ENCODE measurements at places on chromosomes 3 and 15. TPM values are rescaled to one million over a fixed set of nuclear protein-coding genes. Genes with fewer than 3 reads are reported as not detected.

DNA sequence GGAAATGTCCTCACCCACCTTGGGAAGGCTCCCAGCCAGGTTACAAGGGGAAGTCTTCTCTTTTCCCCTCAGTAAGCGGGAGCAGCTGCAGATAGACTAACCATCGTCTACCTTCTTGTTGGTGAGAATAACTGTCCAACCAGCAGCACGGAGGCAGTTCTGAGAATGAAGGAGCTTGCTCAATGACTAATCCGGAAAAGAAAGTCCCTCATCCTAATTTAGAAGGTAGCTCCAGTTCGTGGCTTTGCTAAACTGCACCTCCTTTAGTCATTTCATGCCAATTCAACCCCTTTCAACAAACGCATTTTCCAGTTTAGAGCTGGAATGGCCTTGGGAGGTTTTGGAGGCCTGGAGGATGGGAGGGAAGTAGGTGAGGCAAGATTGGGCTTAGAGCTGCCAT, 527.4 kb upstream of the PROK2 start:
- no peak for DNase-seq

DNA sequence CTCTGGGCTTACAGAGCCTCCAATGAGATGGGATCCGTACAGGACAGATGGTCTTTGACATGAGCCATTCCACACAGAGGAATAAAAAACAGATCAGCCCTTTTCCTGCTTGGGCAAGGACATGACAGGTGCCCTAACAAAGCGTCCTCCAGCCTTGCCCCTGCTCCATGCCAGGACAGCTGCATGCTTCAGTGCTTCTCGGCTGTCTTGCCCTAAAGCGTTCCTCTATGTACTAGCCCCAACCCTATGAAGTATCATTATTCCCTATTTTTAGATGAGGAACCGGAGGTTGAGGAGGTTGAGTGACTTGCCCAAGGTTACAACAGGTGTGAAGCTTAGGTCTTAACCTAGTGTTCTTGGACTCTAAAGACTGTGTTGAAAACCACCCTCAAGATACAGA, 10.5 kb downstream of the POMGNT2 start:
- DNase-seq, result no peak

Gene SPINK8
- total RNA-seq, result not detected

GRCh38 chr15:82649226-82649999, 2.2 kb upstream of the CPEB1 start:
- no peak for DNase-seq

DNA sequence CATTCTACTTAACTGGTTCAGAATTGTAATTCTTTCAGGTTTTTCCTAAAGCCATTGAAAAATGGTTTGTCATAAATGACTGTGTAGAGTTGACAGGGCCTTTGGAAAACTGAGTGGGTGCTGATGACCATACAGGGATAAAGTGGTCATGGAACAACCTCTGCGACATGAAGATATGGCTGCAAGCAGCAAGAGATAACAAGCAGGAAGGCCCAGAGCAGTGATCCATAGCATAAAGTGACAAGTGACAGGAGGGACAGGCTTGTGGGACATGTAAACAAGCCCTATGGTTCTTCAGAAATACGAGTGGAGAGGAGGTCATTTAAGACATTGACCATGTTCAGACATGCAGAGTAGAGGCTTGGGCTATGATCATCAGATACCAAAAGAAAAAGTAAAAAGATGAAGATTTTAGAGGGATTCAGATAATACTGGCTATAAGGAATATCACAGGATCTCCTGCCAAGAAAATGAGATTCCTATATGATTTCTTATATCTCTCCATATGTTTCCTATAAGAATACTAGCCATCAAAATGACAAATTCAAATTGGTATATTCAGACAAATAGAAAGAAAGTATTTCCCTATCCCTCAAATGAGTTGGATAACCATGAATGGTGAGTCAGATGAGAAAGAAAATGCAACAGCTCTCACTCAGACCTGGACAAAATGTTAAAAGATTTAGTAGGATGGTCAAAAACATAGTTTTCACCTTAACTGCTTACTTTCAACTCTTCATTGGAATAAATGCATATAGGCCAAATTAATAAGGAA, 827.6 kb upstream of the CFAP20DC start:
- DNase-seq, result no peak

DNA sequence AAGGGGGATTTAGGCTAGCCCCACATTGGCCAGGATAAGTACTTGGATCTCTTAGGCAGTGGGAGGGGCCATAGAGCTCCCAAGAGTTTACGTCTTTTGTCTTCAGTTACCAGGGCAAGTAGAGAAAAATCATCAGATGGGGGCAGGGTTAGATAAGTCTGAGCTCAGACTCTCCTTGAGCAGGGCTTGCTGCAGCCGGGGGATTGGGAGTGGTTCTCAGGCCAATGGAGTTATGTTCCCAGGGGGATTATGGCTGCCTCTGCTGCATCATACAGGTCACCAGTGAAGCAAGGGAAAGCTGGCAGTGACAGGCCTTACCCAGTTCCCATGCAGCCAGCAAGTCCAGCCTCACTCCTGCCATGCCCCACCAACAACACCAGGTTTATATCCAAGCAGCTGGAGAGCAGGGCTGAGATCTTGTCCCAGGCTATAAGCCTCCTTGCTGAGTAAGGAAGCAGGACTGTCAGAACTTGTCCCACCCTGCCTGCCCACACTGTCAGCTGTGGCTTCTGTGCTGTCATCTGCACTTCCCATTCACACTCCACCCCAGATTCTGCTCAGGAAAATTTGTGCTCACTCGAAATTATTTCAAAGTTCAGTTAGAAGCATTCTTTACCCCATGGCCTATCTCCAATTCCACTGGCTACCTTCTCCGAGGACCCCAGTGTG, 215.3 kb downstream of the FAM43A start:
- no peak for DNase-seq

DNA sequence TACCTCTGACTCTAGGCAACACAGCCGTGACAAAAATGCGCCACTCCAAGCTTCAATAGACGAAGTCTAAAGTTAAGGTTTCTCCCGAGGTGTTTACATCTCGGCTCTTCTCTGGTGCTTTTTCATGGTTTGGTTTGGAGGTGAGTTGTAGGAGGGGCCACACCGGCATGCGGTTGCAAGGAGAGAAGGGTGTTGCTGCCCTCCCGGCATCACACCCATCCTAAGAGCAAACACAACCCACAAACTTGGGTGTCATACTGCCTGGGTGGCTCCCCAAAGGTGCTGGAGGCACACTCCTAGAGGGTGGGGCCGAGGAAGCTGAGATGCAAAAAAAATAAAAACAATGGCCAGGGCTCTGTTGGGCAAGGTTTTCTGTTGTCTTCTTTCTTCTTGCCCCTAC, 225.2 kb upstream of the ICE2 start:
- DNase-seq, result peak; percentile 83

DNA sequence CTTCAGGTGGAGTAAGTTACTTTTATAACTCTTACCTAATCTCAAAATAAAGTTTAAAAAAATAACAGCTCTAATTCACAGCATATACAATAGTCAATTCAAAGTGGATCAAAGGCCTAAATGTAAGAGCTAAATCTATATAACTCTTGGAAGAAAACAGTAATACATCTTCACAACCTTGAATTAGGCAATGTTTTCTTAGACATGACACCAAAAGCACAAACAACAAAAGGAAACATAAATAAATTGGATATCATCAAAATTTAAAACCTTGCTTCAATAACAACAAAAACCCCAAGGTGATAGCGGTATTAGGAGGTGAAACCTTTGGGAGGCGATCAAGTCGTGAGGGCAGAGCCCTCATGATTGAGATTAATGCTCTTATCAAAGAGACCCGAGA, 12.8 kb downstream of the DENND6A start:
- no peak for DNase-seq

- no peak for DNase-seq
These were observed 72.7 kb upstream of the LRTM1 start for GRCh38 chr3:55000546-55000945.

DNA sequence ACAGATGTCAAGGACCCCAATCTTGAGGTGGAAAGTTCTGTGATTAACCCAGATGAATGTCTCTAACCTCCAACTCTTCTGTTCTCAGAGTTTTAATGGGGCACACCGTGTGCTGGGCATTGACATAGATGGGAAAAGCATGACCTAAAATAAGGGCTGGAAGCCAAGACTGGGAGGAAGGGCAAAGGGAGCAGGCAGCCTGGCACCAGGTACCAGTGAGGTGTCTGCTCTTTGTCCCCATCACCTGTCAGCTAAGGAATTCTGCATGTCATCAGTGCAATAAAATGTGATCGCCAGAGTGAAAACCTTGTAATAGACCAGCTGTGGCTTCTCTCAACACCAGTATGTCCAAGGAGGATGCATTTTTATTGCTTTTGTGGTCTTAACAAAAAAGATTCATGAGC, 143.5 kb upstream of the TPM1 start:
- DNase-seq, result no peak

GRCh38 chr3:36924744-36925521, 19.9 kb downstream of the TRANK1 start:
- DNase-seq, result no peak

- DNase-seq, result no peak
These were observed 413.9 kb downstream of the EPHA3 start for GRCh38 chr3:89521328-89521727.

- no peak for DNase-seq
These were observed 17.1 kb upstream of the XIRP1 start for GRCh38 chr3:39209329-39209970.

Gene SLITRK3
- total RNA-seq, result not detected

Gene ACKR4
- total RNA-seq, result 0.17 TPM

- no peak for DNase-seq
These were observed 38.6 kb downstream of the TAFA4 start for GRCh38 chr3:68893600-68894239.

DNA sequence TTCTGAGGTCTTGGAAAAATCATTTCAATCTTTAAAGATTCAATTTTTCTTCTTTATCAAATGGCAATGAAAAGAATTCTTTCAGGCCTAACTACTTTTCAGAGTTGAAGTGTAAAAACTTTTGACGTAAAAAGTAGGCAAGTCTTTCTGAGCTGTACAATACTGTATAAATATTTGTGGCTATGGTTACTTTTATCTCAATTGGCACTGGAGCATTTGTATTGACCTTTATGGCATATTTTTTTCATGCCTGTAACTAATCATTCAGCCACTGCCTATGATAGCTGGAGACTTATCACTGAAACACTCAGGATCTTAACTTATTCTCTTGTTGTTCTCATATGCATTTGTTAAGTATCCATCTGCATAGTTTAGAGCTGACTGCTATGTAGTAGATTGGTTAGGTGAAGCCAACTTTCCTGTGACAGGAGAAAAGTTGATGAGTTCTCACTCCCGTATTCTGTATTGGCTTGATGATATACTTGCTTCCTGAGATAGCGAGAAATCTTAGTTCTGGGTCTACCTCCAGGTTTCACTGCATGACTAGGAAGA, 290.4 kb upstream of the TBL1XR1 start:
- no peak for DNase-seq

- DNase-seq, result no peak
These were observed 124.4 kb upstream of the CGNL1 start for GRCh38 chr15:57251941-57252340.

GRCh38 chr3:12891985-12892839, 50.8 kb upstream of the RPL32 start:
- peak; percentile 47 for DNase-seq

DNA sequence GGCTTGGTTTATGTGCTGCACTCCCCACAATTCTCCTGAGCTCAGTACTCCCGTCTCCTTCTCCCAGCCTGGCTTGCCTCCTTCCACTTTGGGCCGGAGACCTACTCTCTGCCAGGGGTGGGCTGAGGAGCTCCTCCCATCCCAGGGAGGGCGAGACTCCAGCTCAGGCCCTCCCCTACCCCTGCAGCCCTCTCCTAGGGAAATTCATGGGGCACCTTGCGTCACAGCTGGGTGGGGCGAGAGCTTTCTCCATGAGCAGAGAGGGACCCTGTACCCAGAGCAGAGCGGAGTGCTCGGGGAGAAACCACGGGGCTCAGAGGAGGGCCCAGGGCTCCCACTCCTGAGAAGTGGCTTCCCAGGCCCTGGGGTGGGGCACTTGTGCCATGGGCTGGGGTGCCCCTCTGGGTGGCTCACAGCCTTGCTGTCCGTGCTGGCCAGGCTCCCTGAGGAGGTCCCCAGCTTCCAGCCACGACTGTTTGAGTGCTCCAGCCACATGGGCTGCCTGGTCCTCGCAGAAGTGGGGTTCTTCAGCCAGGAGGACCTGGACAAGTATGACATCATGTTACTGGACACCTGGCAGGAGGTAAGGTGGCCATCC, 13.3 kb downstream of the VILL start:
- DNase-seq, result no peak

GRCh38 chr3:152054315-152054714, 180.9 kb downstream of the SUCNR1 start:
- no peak for DNase-seq

DNA sequence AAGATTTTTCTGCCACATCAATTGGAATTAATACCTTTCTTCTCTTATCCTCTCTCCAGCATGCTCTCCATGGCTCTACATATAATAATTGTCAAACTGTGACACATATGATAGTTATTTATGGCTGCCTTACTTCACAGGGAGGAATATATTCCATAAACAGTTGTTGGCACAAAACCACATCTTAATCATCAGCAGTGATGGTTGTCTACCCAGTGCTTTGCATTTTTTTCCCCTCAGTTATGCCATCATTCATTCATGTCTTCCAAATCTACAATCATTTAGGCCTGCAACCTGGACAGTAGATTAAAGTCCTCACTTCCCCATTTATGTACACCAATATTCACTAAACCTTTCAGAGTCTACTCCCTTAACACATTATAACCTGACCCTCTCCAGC, 107.7 kb downstream of the THRB start:
- no peak for DNase-seq

DNA sequence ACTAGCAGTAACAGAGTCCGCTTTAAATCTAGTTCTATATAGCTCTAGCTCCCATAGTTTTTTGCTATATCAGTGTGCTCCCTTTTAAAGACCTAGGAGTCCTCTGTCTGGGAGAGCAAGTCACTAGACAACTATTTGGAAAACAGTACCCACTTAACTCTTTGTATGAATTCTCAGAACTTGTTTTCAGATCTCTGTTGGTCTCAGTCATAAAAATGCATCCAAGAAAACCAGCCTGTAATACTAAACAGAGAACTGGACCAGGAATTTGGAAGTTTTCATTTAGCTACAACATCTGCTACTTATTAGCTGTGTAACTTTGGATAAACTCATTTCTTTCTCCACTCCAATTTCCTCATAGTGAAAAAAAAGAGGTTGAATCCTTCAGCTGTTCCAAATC, 56.9 kb upstream of the C3orf49 start:
- DNase-seq, result no peak

Gene SEMA6D
- total RNA-seq, result not detected

GRCh38 chr15:96355568-96356187, 25.2 kb downstream of the NR2F2 start:
- DNase-seq, result no peak

Data from CD8-positive, alpha-beta T cell (primary cell).